GM06990 (cell line): ENCODE measurements at places on chromosomes 7 and 10.

DNA sequence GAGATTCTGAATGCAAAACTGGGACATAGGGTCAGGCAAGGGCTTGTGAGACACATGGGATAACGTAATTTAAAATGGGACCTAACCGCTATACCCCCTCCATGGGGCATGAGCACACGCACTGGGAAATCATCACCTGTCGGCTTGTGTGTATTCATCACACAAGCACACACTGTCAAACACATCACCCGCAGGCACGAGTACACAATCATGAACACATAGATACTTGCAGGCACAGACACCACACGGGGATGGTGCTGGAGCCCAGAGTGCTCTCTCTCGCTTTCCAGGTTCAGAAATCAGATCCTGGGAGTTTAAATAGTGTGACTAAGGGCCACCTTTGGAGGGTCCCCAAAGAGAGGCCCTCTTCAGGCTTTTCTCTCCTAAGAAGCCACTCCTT, 19.6 kb upstream of the TLX1 start:
- no peak for DNase-seq

- no peak for DNase-seq
Observed at GRCh38 chr10:125029584-125030242, 87.8 kb downstream of the ZRANB1 start.

DNA sequence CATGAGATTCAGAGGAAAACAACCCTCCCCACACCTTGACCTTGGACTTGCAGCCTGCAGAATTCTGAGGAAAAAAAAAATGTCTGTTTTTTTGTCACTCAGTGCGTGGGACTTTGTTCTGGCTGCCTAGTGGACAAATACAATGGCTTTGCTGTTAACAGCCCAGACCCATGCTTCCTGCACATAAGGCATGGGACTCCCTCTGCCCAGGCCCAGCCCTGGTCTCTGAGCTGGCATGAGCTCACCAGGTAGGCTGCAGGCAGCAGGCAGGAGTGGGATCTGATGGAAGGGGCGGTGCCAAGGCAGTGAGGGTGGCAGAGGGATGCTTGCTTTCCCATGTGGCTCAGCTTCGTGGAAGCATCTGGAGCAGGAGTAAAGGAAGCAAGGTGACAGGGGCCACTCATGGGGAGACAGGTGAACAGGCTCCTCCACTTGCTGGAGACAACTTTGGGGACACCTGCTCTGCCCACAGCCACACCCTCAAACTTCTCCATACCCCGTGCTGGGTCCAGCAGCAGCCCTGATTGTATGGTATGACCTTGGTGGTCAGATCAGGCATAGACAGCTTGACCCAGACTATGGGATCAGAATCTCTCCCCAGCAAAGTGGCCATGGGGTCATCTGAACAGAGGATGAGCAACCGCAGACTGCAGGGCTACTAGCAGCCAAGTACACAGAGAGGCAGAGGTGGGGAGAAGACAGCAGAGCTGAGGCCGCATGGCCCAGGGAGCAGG, 27.0 kb downstream of the ANXA8 start:
- no peak for DNase-seq

- no peak for DNase-seq
Observed at GRCh38 chr7:154869436-154869835, 133.5 kb downstream of the PAXIP1 start.

DNA sequence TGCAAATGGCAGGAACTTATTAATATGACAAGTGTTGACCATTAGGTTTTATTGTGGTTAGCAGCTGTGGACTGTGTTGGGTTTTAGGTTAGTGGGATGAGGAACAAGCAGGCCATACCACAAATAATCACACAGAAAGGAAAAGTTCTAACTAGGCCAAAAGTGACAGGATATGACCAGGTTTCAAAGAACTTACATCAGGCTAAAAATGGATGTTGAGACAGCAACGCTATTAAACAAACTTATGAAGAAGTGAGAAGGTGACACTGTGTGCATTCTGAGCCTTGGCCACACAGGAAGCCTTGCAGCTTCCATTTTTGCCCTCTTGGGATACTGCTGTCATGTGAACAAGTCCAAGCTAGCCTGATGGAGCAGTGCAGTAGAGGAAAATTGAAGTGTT, 568.8 kb downstream of the HTR7 start:
- peak; percentile 22 for DNase-seq

GRCh38 chr7:43572516-43573049, 10.3 kb upstream of the STK17A start:
- no peak for DNase-seq
